ENCODE measurements at places on chromosomes 3 and 15.

- no peak for DNase-seq
Measured at GRCh38 chr15:58287891-58288290, 143.9 kb upstream of the LIPC start.

GRCh38 chr3:119580067-119580760 is 922 bp downstream of the ADPRH start:
- no peak for DNase-seq

- DNase-seq: no peak
Measured at GRCh38 chr3:129398803-129399144, 29.7 kb downstream of the EFCAB12 start.

GRCh38 chr3:40624189-40624769 is 99.5 kb downstream of the ZNF621 start:
- no peak for DNase-seq

- DNase-seq: no peak
Measured at GRCh38 chr15:99727330-99727729, 5.9 kb downstream of the LYSMD4 start.

GRCh38 chr3:119161240-119161639 is 12.2 kb upstream of the UPK1B start:
- DNase-seq: no peak

GRCh38 chr3:115890579-115890978 is 267.3 kb downstream of the GAP43 start:
- DNase-seq: no peak

GRCh38 chr15:87582169-87582568 is 674.4 kb downstream of the NTRK3 start:
- DNase-seq: no peak

DNA sequence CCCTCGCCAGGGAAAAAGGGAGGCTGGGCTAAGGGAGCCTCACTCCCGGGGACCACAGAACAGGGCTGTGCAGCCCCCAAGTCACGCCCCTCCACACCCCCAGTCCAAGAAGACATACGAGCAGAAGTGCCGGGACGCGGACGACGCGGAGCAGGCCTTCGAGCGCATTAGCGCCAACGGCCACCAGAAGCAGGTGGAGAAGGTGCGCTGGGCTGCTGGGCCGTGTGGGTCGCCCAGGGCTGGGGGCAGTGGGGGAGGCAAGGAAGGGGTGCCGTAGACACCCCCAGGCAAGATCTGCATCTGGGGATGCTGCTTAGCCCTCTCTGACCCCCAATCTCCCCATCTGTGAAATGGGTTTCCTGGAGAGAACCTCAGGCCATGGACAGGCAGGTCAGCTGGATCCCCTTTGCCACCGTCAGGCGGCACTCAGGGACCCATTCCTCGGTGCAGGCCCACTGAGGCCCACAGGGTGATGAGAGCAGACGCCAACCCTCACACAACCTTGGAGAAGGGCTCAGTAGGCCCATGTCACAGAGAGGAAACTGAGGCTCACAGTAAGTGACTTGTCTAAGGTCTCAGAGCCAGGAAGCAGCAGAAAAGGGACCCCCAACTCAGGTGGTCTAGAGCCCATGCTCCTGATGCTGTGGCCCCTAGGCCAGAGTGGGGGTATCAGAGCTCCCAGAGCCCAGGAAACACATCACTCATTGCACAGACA is 33.7 kb downstream of the PSTPIP1 start:
- DNase-seq: no peak

DNA sequence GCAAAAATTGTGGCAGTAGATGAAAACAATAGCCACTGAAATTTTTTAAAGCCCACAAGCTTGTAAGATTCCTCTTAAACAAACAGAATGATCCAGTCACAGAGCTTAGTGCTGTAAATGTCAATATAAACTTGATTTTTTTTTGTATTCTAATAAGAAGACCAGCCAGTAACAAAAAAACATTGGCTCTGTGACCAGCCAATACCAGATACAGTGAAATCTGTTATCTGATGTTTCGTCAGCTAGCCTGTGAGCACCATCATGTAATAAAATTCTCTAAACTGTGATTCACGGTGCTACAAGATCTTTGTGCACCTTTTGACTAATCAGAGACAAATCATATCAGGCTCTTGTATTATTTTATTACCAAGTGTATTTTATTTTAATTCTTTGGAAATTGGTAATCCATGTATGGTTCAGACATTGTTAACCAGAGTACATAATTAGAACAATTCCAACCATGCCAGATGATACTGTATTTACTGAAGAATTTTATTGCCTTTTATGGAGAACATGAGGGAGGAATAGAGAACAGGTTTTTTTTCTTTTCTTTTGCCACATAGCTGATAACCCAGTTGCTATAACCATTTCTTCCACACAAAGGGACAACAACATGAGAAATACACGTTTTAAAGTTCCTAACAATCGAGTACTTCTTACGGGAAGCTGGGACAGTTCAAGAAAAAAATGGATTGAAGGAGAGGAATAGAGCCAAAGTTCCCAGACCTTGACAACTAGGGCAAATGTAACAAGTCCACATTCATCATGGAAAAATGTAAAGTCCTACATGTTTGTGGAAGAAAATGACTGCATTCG is 71.9 kb downstream of the FILIP1L start:
- DNase-seq: no peak

DNA sequence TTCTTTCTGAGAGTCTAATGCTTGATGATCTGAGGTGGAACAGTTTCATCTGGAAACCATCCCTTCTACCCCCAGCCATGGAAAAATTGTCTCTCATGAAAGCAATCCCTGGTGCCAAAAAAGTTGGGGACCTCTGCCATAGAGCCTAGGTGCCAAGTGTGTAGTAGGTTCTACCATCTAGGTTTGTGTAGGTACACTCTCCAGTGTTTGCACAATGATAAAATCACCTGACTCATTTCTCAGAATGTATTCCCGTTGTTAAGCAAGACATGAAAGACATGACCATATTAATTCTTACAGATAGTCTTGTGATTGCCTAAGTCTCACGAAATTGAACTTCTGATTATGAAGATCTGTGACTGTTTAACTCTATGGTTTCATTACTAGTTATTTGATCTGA is 68.6 kb downstream of the KAT2B start:
- DNase-seq: no peak

DNA sequence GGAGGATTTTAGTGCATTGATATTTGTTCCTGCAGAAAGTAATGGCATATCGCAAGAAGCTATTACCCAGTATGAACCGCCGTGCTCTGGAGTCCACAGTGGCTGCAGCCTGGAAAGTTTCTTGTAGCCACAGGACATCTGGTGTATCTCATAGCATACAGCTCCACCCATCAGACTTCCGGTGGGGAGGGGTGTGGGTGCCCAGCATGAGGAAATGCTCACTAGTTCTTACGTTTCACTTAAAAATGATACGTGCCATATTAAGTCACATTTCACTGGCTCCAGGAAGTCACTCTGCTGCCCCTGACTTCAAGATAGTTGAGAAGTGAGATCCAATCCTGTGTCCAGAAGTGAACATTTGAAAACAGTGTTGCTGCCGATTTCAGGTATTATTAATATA is 990.4 kb downstream of the GBE1 start:
- DNase-seq: peak; percentile 50

DNA sequence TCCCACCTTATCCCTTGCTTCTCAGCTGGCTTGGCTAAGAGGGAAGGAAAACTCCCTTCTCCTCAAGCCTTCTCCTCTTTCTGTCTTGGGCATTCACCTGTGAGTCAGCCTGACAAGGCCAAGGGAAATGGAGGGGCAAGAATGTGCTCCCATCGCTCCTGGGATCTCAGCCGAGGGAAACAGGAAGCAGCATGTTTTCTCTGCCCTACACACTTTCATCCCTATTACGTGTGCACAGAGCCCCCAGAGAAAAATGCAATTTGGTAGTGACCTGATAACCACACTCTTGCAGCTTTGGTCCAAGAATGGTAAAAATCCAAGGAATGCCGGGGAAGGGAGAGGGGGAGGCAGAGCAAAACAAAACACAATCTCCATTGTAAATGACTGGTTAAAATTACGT is 32.9 kb upstream of the MTMR10 start:
- DNase-seq: no peak

GRCh38 chr3:13746385-13746784 is 133.5 kb downstream of the WNT7A start:
- no peak for DNase-seq

DNA sequence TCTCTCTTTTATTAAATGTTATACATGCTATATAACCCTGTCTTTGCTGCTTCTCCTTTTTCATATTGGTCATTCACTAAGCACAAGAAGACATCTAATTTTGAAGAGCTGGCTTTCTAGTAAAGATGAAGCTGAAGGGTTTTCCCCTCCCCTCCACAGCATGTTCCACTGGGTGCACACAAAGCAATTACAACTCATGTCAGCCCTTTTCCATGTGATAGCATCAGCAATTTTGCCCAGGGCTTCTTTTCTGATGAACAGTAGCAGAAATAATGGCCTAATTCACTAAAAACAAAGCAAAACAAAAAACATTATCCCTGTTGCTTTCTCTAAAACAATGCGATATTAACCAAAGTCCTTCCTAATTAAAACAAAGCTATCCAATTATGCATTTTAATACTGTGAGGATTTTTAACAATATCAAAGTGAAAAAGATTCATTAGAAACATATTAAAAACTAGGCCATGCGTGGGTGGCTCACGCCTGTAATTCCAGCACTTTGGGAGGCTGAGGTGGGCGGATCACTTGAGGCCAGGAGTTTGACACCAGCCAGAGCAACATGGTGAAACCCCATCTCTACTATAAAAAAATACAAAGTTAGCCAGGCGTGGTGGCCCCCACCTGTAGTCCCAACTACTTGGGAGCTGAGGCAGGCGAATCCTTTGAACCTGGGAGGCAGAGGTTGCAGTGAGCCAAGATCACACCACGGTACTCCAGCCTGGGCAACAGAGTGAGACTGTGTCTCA is 12.2 kb upstream of the PIK3R4 start:
- no peak for DNase-seq

DNA sequence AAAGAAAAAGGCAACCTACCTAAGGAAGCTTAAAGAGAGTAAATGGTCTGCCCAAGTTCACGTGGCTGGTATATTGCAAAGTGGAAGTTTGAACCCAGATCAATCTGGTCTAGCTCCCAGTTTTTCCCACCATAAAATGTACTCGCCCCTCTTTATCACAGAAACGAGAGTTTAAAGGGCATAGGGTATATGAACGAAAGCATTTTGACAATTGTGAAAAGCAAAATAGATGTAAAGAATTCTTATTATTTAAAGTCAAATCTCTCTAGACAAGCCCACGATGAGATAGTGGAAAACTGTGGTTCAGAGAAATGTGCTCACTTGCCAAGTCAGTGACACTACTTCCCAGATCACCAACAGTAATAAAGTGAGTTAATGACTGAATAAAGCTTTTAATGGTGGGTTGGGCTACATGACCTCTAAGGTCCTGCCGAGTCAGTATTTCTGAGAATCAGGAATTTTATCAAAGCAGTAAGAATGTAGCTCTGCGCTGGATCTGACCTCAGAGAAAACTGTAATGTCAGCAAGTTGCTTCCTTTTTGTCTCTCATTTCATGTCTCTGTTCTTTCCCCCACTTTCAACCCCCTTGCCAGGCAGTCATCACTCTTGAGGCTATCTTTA is 23.3 kb upstream of the NEO1 start:
- DNase-seq: no peak

- no peak for DNase-seq
Measured at GRCh38 chr3:182241766-182242488, 530.2 kb downstream of the SOX2 start.

DNA sequence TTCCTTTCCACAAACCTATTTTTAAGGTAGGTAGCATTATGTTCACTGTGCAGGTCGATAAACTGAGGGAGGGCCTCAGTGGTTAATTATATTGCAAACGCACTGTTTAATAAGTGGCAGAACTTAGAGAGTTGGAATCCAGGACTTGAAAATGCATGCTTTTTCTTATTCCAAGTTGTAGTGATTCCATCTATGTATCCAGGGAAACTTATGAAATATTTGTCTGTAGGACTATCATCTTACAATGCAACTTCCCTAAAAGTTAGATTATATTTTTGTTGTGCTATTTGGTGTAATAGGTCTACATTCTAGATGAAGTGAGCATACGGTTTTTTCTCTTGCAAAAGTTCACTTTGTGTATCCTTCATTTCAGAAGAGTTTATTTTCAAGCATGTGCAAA is 419.5 kb downstream of the NAALADL2 start:
- DNase-seq: no peak

GRCh38 chr3:183485093-183485492 is 56.7 kb upstream of the MCF2L2 start:
- no peak for DNase-seq

DNA sequence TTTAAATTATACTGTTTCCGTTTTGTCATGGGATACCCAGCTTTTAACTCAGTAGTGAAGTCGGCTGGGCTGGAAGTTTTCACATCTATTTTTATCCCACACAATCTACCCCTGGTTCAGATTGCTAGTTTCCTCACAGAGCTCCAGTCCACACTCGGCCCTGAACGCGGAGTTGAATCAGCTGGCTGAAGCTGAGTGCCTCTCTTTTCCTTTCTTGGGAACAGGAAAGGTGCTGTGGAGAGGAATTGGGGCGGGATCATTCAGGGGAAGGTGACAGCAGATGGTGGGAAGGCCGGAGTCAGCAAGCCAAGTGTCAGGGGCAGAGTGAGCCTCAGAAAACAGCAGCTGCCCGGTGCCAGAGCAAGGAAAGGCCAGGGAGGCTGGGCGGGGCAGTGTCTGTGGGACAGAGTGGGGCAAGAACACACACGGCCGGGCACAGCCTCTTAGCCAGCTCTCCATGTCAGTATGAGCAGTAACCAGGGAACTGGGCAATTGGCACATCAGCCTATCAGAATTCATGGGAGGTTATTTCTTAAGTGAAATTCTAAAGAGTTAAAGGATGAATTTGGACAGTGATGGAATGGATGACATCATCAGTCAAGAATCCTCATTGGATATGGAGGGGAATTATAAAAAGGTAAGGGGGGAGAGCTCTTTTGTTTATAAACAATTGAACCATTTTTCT is 135.7 kb upstream of the IL12A start:
- DNase-seq: no peak

DNA sequence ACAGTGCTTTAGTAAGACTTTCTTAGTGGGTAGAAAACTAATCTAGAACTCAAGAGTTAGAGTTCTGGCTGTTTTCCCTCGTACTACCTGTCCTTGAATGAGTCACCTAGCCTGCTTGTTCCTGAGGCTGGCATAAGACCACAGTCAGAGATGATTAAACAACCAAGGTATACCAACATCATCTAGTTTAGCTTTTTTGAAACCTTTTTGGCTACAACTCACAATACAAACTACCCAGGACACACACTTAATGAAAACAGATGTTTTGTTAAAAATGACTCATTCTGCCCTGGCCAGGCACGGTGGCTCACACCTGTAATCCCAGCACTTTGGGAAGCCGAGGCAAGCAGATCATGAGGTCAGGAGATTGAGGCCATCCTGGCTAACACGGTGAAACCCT is 4.6 kb downstream of the MCCC1 start:
- no peak for DNase-seq

GRCh38 chr3:66224220-66224619 is 3.4 kb downstream of the SLC25A26 start:
- DNase-seq: no peak

DNA sequence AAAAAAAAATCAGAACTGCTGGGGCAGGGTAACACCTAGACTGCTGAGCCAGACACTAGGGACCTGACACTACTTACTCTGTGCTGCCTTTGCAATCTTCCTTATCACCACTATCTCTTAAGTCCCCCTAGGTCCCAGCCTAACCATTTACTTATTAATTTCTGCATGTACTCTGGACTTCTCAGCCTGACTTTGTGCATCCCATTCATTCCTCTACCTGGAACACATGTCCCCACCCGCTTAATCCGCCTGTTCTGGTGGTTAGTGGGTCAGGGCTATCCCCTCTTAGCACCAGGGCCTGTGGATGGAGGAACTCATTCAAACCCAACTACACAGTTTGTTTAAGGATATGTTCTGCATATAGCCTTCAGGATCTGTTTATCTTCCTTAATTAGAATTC is 5.0 kb upstream of the CACNA1D start:
- DNase-seq: no peak

GRCh38 chr3:196775938-196776337 is 36.3 kb downstream of the PAK2 start:
- DNase-seq: no peak

Measured in hematopoietic multipotent progenitor cell (in vitro differentiated cells).